WTC11 (cell line): ENCODE measurements at places on chromosomes 11 and 22. TPM values are rescaled to one million over a fixed set of nuclear protein-coding genes. Genes with fewer than 3 reads are reported as not detected.

DNA sequence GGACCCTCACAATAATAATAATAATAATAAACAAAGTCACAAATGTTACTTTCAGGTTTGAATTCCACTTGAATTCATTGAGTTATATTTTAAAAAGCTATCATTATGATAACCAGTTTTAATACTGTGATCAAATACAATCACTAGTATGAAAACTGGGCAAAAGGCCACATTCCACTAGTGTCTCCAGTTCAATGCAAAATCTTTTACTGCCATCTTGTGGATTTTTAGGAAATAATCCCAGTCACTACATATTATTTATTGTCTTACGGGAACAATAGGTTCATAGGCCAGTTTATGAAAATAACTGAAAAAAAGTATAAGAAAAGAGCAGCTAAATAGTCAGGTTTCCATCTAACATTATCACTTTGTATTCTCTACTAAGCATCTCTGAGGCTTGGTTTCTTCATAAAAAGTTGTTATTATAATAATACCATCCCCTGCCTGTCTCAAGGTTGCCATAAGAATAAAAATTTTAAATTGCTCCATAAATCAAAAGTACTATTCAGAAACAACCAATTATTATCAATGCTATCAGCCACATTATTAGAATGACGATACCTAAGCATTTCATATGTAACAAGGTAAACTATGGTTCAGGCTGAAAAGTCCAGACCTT lies 533.9 kb upstream of the CCDC90B start:
- DNase-seq: no peak

DNA sequence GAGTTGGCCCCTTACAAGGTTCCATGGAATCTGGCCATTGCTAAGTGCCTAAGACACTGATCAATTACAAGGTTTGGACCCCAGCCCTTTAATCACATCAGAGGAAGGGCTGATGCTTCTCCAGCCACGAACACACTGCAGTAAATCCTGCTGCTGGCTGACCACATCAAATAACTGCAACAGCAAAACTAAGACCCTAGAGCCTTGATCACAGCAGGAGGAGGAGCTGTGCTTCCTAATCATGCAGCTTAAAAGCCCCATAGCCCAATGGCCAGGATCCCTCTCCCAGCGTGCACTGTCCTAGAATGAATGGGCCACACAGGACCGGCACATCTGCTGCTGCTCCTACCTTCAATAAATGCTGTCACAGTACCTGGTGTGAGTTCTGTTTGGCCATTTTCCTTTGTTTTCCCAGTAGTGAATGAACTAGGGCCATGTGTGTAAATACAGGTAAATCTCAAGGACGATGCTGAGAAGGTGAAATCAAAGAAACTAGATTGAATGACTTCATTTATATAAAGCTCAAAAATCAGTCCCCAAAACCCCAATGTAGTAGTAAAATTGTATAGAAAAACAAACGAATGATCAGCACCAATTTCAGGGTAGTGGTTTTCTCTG lies 12.7 kb downstream of the ZP1 start:
- DNase-seq: no peak

Gene MTCH2
- 141 to 160 TPM (median 141 TPM) in 3 replicates for total RNA-seq

GRCh38 chr11:62104816-62105653 lies 18.8 kb upstream of the INCENP start:
- DNase-seq: no peak

Gene OR2AT4
- 0.02 TPM in 1 of 3 replicates, not detected in the others for total RNA-seq

DNA sequence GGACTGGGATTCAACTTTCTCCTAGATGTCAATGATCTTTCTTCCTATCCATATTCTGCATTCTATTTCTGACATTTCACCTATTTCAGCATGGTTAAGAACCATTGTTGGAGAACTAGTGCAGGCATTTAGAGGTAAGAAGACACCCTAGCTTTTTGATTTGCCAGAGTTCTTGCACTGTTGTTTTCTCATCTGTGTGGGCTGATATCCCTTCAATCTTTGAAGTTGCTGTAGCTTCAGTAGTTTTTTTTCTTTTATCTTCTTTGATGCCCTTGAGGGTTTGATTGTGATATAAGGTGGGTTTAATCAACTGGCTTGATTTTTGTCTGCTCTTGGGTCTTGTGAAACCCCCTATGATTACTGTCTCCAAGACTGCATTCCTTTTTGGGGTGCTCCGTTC lies 502.1 kb downstream of the ETS1 start:
- DNase-seq: no peak

DNA sequence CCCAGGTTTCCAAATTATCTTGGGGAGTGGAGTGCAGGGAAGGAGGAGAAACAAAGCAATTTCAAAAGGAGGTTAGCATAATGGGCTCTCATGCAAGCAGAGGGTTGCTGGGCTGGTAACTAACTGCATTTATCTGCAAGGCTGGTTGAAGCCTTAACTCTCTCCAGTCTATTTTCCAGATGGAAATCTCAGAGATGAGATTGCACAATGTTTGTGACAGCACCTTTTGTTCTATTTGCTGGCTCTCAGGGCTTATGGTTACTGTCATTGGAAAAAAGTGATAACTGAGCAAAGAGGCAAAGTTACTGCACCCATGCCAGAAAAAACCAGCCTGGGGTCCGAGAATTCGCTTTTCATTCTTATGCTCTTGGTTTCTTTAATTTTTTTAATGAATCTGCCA lies 33.2 kb downstream of the ABCC8 start:
- no peak for DNase-seq

DNA sequence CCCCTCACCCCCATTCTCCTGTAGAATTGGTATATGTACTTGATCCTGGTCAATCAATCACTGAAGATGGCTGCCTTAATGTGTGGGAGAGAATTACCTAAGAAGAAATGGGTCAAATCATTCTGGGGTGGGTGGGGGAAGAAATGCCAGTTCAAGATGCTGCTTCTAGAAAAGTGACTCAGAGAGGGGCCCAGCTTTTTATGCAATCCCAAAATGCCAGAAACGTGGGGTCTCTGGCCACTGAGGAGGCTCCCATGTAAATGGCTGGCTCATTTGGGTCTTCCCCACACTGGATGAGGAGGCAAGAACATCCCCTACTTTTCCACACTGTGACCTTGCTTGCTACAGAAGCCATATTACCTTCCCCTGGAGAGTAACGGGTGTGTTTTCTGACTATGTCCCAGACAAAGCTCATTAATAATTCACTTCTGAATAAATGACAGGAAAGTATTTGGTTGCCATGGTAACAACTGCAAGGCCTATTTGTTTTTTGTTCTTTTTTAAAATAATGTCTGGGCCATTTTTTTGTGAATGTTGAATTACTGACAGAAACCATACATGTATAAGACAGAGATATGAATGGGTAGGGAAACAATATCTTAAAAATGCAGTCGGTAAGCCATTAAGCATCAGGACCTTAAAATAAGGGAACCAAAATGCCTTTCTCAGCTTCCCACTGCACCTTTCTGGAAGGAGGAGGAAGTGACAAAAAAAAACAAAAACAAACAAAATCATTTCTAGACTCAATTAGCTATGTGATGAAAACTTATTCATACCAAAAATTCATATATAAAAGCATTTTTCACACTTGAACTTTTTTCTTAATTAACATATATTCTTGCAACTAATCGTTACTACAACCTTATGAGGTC lies 32.0 kb downstream of the SLC1A2 start:
- no peak for DNase-seq

DNA sequence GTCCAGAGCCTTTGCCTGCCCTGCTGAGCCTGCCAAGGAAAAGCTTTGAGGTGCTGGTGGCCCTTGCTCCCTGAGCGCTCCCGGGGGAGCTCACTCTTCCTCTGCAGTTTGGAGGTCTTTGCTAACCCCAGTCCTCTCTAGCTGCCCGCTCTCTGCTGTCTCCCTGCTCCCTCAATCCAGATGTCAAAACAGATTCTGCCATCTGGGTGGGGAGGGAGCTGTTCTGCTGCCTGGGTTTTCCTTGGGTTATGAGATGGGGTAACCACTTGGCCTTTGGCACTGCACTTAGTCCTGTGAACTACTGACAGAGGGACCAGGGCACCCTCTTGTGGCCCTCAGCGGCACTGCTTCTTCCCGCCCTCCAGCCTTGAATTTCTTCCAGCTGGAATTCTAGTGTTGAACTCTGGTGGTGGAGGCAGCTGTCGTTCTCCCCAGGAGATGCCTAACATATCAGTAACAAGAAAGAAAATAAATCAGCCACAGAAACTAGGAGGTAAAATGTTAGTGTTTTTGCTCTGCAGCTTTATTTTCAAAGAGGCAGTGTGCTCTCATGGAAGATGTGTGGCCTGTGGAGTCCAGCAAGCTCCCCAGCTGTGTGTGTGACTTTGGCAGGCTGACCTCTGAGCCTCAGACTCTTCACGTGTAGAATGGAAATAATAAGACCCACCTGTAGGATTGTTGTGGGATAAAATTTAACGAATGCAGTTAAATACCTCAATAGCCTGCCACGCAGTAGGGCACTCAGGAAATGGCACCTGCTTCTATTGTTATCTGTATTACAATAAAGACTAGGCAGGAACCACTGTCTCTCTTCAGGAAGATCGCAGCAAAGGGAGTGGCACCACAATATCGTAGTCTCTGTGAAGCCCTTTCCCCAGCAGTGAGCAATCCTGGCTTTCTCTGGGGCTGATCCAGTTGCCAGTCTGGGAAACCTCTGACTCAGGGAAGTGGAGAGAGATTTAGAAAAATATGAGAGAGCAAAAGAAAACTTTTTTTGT lies 23.4 kb downstream of the ARFGAP2 start:
- DNase-seq: peak; percentile 92

DNA sequence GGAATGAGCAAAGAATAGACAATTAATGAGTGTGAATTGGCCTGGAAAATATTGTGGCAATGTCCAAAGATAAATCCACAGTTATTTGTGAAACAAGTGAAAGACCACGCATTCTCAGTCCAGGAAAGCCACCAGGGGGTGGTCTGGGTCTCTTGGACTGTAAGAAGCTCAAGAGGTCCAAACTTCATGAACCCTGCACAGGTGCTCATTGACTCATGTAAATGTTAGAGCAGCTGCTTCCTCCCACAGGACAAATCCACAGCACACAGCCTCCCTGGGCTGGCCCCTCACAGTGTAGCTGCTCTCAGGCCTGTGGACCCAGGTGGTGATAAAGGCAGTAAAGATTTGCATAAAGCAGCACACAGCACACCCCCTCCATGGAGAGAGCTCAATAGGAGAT lies 114.0 kb downstream of the ZNF280B start:
- DNase-seq: no peak

Gene RAG2
- total RNA-seq: not detected in 3 replicates

Gene OR51E2
- total RNA-seq: not detected in 3 replicates

DNA sequence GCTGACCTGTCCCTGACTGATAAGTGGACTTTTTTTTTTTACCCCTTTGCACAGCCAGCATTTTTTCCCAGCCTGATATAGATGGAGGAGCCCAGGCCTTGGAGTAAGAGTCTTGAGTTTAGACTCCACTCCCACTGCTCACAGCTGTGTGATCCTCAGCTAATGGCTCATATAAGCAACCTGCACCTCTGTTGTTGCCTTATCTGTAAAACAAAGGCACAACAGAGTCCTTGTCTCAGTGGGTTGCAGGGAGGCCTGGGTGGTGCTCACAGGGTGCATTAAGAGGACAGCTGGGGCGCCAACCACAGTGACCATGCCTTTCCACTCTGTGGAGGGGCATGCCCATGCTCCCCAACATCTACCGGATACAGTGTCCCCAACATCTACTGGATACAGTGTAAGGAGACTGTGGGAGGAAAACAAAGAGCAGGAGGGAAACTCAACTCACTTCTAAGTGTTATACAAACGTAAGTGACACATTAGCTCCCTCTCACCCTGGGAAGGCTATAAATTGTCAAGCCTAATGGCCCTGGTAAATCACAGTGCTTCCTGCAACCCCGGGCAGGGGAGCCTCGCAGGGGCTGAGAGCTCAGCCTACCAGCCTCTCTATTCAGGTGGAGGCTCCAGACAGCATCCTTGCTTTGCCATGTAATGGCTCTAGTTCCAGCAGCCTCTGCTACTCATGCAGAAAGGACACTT lies 109.5 kb downstream of the TENM4 start:
- DNase-seq: no peak

Gene SCGB2A2
- total RNA-seq: not detected in 3 replicates

Gene ARHGAP8
- total RNA-seq: 50.5 to 61.4 TPM (median 58.0 TPM) in 3 replicates

Gene TPBGL
- 0.37 to 0.78 TPM (median 0.60 TPM) in 3 replicates for total RNA-seq

DNA sequence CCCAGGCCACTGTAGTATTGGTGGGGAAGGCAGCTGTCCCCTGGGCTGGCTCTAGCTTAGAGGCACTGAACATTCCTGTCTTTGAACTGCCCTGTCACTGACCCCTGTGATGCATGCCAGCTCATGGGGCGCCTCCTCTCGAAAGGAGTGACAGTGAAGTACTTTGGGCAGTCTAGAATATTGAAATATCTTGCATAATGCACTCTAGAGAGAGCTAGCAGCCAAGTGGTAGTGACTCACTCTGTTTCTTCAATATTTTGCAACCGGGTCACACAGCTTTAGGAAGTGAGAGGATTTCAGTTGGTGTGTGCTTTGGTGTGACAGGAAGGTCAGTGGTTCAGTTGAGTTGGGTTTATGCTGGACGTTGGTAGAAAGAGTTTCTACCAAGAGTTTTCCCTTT lies 35.5 kb upstream of the ST14 start:
- no peak for DNase-seq

GRCh38 chr11:106049727-106050476 lies 27.2 kb downstream of the KBTBD3 start:
- DNase-seq: no peak

Gene POTEH
- total RNA-seq: not detected in 3 replicates

DNA sequence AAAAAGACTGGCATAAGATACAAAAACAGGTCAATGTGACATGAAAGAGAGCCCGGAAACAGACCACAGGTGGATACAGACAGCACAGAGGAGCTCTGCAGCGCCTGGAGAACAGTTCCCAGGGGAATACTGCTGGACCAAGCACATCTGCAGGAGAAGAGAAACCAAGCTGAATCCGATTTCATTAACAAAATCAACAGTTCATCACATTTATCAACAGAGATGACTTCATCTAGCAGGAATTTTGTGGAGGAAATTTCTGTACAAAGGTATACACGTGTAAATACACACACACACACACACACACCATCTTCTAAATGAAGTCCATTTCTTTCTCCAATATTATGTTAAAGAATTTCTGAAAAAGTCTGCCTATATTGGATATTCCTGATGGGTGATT lies 17.1 kb downstream of the YPEL1 start:
- no peak for DNase-seq

- DNase-seq: no peak
These were observed 43.4 kb downstream of the SCUBE1 start for GRCh38 chr22:43299736-43300135.

Gene DAGLA
- total RNA-seq: 3.1 to 3.4 TPM (median 3.4 TPM) in 3 replicates

Gene OR52I1
- not detected in 3 replicates for total RNA-seq

DNA sequence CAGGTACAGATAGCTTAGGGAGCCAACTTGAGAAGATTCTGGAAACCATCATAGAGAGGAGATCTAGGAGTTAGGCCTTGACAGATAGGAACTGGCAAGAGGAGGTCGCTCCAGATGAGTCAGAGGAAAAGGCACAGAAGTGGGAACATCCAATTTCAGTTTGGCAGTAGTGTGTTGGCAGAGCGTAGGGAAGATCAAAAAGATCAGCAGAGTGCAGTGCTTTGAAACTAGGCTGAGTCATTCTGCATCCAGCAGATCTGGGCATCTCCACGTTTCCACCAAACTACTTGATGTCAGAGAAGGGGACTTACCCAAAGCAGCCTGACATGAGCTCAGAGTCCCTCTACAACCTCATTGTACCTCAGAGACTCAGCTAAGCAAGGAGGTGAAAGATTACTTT lies 58.5 kb downstream of the GAB4 start:
- no peak for DNase-seq

GRCh38 chr11:73963861-73964260 lies 13.0 kb downstream of the DNAJB13 start:
- no peak for DNase-seq
